Stimulated activated naive CD8-positive, alpha-beta T cell treated with anti-CD3 and anti-CD28 coated beads, Interleukin-15, amount 100 ng/mL, for 72 hours (primary cell): ENCODE measurements at places on chromosomes 12 and 14.

DNA sequence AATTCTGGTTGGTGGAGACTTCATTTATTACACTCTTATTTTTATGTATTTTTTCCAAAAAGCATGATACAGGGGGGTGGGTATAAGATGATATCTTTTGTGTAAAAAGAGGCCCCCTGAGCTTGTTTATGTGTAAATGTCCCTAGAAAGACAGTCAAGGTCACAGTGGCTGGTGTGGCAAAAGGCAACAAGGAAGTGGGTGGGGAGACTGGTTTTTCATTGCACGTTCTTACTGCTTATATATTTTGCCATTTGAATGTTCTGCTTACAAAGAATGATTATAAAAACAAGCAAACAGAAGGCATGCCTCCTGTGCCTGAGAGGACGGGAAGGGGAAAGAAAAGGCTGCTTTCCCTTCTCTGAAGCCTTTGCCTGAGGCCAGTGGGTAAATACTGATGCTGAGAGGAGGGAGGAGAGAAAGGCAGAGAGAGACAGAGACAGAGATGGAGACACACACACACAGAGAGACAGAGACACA, 24.1 kb upstream of the ADIPOR2 start:
- no peak for DNase-seq

DNA sequence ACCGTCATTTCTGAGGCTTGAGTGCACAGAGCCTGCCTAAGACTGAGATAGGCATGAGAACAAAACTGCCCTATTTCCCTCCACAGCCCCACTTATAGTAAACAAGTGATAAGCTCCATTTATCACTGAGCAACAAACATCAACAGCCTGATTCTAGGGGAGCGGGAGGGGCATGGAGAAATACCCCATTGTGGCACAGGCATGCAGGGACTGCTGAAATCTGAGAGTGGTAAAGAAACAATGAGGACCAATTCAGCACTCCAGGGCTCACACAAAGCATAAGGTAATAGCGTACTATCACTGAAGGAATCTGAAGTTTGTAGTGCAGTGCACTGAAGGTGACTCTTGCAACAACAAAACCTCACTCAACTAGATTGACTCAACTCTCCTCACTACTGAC, 186.7 kb downstream of the ANO2 start:
- no peak for DNase-seq

- no peak for DNase-seq
These were observed 97.2 kb downstream of the PCNX1 start for GRCh38 chr14:71004481-71004880.

GRCh38 chr14:52269982-52270381, 2.5 kb downstream of the PTGDR start:
- DNase-seq = no peak

DNA sequence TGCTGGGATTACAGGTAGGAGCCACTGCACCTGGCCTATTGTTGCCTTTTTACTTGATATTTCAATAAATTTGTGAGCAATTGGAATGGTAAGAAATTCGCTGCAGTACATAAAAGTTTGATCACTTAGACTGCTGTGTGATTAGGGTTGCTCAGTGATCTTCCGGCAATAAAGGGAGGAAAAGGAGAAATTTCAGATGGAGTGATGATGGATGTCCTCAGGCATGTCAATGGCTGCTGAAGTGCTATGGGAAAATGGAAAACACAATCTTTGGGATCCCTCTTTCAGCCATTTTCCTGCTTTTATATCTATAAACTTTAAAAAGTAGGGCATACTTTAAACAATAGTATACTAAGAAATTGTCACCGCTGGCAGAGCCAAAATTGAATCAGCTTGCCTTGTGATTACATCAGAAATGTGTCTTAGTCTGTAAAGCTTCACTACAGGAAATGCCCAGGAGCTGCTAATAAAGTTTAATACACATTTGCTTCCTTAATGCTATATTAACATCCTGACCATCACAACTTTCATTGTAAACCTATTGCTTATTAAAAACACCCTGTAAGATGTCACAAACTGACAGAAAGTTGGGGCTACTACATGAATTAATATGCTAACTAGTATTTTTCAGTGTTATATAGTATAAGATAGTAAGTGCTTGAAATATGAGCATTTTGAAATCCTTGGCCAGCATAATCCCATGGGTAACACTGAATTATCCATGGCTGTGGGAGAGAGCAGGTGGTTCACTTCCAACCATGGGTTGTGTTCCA, 13.7 kb upstream of the FBXL14 start:
- no peak for DNase-seq

GRCh38 chr14:26204728-26205479, 392.9 kb downstream of the NOVA1 start:
- DNase-seq = no peak

DNA sequence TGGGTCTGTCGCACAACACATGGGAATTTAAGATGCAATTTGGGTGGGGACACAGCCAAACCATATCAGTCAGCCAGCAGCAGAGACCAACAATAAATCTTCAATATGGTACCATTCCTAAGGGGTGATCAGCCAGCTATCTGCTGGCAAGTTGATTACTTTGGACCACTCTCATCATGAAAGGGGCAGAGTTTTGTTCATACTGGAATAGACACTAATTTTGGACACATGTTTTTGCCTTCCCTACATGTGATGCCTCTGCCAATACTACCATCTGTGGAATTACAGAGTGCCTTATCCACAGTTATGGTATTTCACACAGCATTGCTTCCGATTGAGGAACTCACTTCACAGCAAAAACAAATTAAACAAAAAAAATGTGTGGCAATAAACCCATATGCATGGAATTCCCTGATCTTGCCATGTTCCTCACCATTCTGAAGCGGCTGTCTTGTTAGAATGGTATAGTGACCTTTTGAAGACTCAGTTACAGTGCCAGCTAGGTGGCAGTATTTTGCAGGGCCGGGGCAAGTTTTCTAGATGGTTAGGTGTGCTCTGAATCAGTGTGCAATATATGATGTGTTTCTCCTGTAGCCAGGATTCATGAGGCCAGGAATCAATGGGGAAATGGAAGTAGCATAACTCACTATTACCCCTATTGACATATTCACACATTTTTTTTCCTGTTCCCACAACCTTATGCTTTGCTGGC, 179.0 kb upstream of the IGF1 start:
- DNase-seq = no peak

- no peak for DNase-seq
These were observed 85.6 kb upstream of the TSPAN8 start for GRCh38 chr12:71243370-71243769.

- DNase-seq = peak; percentile 16
These were observed at the start of gene SLC24A4 for GRCh38 chr14:92323011-92323915. TSS of gene SLC24A4 (plus strand) at chr14:92323165. CDS start at chr14:92323831, 666 bp downstream.

- DNase-seq = no peak
These were observed 543.6 kb downstream of the FOXG1 start for GRCh38 chr14:29310210-29310609.

DNA sequence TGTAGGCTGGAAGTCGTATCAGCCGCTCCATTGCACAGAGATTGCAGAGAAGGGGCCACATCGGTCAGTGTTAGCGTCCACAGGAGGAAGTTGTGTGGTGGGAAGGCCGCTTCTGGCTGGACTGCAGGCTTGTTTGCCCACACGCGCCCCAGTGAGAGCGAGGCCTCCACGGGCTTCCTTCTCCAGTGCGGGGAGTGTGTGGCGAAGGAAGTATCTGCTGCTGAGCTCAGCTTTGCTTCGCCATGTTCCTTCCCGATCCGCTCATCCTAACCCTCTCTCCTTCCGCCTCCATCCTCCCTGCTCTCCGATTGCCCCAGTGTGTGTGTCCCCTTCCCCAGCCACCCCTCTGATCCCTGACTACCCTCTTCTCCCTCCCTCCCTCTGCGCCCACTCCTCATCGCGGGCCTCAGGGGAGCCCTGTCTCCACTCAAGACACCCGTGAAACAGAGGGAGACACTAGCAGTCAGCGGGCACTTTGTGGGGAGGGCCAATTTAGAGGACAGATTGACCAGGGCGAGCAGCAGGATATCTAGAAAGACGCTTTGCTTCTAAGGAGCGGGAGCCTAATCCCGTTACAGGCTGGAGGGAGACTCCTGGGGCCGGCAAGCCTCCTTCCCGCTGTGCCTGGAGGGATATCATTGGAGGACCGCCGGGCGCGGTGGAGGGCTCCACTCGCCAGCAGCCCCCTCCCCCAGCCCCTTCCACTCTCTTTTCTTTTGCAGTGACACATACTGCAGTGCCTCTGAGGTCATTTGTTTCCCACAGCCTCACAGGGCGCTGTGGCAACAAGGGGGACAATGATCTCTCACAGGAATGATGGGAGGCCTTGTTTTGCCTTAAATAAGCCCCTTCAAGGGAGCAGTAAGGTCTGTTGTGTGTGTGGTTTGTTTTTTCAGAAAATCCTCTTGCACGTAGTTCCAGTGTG, 428.8 kb downstream of the ZFP36L1 start:
- no peak for DNase-seq
